NB4 (cell line): ENCODE measurements at places on chromosomes 12 and 14.

DNA sequence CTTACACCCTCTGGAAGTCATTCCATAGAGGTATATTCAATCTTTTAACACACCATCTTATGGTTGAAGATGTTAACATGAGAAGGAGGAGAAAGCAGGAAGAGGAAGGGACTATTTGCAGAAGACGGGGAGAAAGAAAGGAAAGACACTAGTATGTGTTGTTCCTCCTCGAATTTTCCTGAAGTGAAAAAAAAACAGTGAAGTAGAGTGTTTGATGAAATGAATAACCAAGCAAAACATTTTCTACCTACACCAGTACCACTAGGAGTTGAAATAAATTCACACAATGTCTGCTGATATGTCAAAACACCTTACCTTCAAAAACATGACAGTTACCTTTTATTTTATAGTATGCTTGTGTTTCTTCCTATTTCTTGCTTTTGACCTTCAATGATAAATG is 1.4 kb upstream of the CNOT2 start:
- peak; percentile 13 for DNase-seq

DNA sequence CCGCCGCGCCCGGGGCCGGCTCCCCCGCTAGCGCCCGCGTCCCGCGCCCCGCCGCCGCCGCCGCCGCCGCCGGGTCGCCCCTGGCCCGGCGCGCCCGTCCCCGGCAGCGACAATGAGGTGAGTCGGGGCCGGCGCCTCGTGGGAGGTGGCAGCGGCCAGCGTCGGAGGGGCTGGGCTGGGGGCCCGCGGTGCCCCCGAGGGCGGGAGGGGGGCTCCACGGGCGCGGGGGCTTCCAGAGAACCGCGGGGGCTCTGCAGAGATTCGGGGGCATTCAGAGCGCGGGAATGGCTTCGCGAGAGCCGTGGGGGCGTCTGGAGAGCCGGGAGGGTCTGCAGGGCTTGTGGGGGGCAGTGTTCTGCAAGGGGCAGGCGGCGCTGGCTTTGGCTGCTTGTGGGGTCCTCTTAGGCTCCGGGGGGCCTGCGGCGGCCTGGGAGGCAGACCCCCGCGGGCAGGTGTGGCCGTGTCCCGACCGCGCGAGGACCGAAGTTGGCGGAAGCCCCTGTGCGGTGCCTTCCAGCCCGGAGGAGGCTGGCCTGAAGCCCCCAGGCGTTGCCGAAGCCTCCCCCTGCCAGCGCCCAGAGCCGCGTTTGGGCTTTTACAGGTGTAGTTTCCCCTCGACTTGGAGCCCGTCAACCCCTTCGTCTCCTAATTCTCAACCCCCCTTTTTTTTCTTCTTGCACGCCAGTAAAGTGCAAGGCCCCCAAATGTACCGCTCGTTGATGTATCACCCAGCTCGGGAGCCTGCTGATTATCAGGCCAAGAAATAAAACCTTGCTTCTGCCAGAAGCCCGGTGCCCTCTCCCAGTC is 93.1 kb upstream of the EVL start:
- DNase-seq: peak; percentile 55

GRCh38 chr12:118420673-118421072 is 44.3 kb downstream of the SUDS3 start:
- DNase-seq: no peak

- no peak for DNase-seq
Observed at GRCh38 chr14:96538990-96539317, 36.8 kb downstream of the PAPOLA start.
